ENCODE measurements at places on chromosomes 3 and 15.
A peak's percentile ranks its signal among the peaks of the same experiment; 100 is the strongest.

DNA sequence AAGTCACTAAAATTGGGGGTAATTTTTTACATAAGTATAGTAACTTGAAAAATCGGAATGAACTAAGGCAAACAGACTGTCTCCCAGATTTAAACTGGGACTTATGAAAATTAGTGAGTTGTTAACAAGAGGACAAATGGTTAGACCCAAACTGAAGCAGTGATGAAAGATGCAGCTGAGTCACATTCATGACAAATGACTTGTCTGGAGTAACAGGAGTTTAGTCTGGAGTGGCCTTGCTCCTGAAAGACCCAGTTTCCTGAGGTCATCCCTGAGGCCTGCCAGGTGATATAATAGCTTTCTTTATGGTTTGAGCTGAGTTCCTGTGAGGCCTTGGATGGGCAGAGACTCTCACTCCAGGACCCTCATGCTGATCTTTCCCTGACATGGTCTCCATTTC lies 9.6 kb upstream of the CTDSPL start:
- DNase-seq = no peak

- no peak for DNase-seq
Measured at GRCh38 chr15:91329914-91330313, 229.9 kb downstream of the SV2B start.

DNA sequence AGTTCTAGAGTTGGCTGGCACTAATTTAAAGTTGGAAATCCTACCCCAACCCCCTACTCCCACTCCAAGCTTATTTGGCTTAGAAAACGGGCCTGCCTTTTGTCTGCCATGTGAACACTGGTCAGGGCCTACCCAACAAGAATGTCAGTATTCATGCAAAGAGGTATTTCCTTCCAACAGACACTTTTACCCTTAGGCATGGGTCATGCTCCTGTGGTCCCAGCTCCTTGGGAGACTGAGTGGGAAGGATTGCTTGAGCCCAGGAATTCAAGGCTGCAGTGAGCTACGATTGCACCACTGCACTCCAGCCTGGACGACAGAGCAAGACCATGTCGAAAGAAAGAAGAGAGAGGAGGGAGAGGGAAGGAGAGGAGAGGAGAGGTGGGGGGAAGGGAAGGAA lies 137.5 kb upstream of the LRTM1 start:
- no peak for DNase-seq

DNA sequence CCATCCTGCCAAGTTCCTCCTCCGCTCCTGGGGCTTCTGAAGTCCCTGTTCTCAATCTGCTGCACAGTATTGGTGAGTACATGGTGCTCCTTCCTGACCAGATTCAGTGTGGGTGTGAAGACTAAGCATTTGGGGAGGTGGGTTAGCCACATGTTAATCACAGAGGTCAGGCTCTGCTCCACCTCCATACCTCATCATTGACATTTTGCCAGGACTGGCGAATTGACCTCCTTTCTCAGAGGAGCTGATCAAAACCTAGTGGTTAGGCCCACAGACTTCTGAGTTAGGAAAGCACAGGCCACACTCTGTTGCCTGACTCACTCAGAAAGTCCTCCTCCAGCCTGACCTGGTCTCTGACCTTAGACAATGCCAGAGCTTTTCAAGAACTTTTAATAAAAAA lies 8.4 kb upstream of the RPS17 start:
- no peak for DNase-seq

- DNase-seq = no peak
Measured at GRCh38 chr15:75008221-75008625, 12.9 kb downstream of the SCAMP5 start.

DNA sequence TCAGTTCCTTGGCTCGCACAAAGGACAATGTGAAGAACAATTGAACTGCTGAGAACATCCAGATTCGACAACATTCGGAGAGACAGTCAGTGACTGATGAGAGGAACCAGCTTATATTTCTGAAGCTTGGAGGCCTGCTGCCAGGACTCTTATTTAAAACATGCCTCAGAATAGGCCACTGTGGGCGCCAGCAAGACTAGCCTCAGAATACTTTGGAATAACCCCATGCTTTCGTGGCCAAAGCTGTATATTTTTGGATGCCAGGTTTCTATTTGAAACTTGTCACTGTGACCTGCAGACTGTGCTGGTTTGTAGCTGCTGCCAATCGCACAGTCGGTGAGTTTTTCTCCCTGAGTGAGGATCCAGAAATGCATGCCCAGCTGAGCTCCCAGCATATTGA lies 129.9 kb upstream of the UBE3A start:
- peak; percentile 66 for DNase-seq

GRCh38 chr3:65901226-65901625 lies 137.5 kb downstream of the MAGI1 start:
- no peak for DNase-seq

Measured in right hindlimb (tissue), 1 donor.